ENCODE measurements at places on chromosomes 13 and 19. TPM values are rescaled to one million over a fixed set of nuclear protein-coding genes. Genes with fewer than 3 reads are reported as not detected.

CCDC169 gene
- 4.1 TPM for total RNA-seq

FLT3 gene
- not detected for total RNA-seq

GIPC3 gene
- total RNA-seq = 0.33 TPM

FCAR gene
- total RNA-seq = not detected

HNRNPA1L2 gene
- total RNA-seq = 4.9 TPM

F7 gene
- total RNA-seq = under 0.01 TPM

TEX101 gene
- not detected for total RNA-seq

CALR3 gene
- total RNA-seq = not detected

RNF113B gene
- total RNA-seq = not detected

MTUS2 gene
- 0.36 TPM for total RNA-seq

IGFL3 gene
- not detected for total RNA-seq

RHPN2 gene
- 0.90 TPM for total RNA-seq

BCKDHA gene
- total RNA-seq = 3.5 TPM

SBSN gene
- total RNA-seq = 4.1 TPM

S1PR5 gene
- total RNA-seq = 0.27 TPM

IL17D gene
- total RNA-seq = 1.6 TPM

LAIR1 gene
- total RNA-seq = not detected

MEIOSIN gene
- total RNA-seq = not detected

ZNF790 gene
- 13.2 TPM for total RNA-seq

LRRC63 gene
- 0.41 TPM for total RNA-seq

ZNF829 gene
- total RNA-seq = 5.2 TPM

DACH1 gene
- 0.09 TPM for total RNA-seq

MAST1 gene
- under 0.01 TPM for total RNA-seq

RCBTB1 gene
- total RNA-seq = 24.0 TPM

ZNF555 gene
- total RNA-seq = 5.9 TPM

SPRY2 gene
- total RNA-seq = 4.6 TPM

CA11 gene
- 14.5 TPM for total RNA-seq

LATS2 gene
- total RNA-seq = 24.5 TPM

ARGLU1 gene
- 64.1 TPM for total RNA-seq

ELANE gene
- total RNA-seq = 0.09 TPM

SRRM5 gene
- total RNA-seq = not detected

TMEM145 gene
- not detected for total RNA-seq

BORA gene
- total RNA-seq = 4.3 TPM

FUT6 gene
- not detected for total RNA-seq

MRPS31 gene
- 25.1 TPM for total RNA-seq

CCDC122 gene
- total RNA-seq = 1.1 TPM

VMAC gene
- total RNA-seq = 3.2 TPM

DYRK1B gene
- 15.5 TPM for total RNA-seq

C13orf46 gene
- total RNA-seq = 0.27 TPM

LRRC8E gene
- total RNA-seq = 5.2 TPM

MIR17HG gene
- total RNA-seq = 8.8 TPM

ACER1 gene
- total RNA-seq = not detected

TMPRSS9 gene
- not detected for total RNA-seq

GARIN5A gene
- not detected for total RNA-seq

C19orf38 gene
- total RNA-seq = 0.81 TPM

SMIM24 gene
- not detected for total RNA-seq

IL11 gene
- 1.6 TPM for total RNA-seq

RFX1 gene
- 3.6 TPM for total RNA-seq

TRPC4 gene
- total RNA-seq = 1.2 TPM

Data from fibroblast of the aortic adventitia (primary cell).